ENCODE measurements at places on chromosomes 16 and 17. TPM values are rescaled to one million over a fixed set of nuclear protein-coding genes. Genes with fewer than 3 reads are reported as not detected.

DNA sequence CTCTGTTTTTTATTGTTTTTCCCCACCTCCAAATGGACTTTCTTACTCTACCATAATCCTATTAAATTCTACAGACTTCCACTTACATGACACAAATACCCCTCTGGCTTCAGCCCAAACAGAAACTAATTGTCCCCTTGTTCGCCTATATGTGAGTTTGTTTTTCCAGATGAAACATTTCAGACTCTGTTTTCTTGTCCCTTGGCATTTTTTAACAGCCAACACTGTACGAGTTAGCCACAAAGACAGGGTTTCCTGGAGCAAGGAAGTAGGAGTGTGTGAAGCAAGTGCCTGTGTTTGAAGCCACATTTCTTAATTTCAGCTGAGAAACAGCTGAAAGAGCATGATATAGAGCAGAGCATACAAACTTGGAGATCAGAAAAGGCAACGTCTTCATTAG lies 382.2 kb upstream of the CDH5 start:
- no peak for DNase-seq

DNA sequence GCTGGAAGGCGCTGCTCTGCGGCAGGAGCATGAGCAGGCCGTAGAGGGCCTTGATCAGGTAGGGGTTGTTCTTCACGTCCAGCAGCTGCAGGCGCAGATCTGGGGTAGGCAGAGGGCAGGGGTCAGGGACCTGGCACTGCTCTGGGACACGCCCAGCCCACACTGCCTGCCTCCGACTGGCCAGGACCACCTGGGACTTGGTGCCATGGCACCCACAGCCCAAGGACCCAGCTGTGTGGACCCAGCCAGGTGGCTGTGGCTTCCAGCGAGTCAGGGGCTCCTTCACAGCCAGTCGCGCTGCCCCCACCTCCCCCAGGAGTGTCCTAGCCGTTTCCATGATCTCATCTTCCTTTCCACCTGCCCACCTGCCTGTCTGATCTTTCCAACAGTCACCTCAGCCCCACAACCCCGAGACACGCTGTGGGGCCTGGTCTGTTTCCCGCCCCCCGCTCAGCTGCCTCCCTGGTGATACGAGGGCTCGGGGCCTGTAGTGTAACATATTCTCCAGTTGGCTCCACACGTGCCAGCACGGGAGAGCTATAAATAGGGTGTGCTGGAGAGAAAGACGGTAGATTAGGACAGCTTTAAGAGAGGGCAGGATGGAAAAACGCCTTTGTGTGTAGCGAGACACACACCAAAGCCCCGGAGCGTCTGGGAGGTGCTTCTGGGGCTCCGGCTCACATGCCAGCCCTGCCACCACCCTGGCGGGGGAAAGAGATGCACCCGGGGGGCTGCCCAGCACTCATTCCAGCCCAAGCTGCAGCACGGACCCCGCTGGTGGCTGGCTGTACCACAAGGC lies 7.2 kb upstream of the MTSS2 start:
- DNase-seq, result no peak

DNA sequence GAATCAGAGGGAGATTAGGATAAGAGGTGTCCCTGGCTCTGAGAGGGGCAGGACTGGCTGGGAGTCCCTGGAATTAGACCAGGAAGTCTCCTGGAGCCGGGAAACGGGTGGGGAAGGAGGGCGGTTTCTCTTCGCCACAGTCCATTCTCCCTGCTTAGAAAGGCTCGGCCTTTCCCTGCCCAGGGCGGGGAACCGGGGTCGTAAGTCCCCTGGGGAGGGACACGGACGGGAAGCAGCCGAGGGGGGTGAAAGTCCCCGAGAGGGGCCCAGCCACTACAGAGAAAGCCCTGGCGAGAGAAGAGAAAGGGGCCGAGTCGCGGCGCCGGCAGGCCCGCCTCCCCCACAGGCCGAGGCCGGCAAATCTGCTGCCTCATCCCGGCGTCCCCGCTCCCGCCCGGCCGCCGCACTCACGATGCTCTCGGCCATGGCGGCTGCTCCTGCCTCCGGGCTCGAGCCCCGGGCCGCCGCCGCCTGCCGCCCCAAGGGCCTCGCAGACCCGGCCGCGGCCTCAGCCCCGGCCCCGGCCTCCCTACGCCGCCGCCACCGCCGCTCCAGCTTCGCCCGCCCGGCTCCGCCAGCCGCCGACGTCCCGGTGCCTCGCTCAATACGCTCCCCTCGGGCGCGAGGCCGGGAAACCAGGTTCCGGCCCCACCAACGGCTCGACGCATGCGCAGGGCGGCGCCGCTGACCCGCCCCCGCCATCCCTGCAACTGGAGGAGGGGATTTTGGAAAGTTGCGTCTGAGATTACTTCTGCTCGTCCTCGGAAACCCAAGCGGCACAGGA lies at the start of the genes NPLOC4 and TSPAN10:
TSS of gene NPLOC4 (minus strand) at position 608 of the 784 bp plus-strand sequence. CDS start at position 426, 182 bp downstream.
TSS of gene TSPAN10 (plus strand) at position 692 of the 784 bp plus-strand sequence. CDS start 5,217 bp downstream, outside the sequence.
- DNase-seq, result peak; percentile 80

DNA sequence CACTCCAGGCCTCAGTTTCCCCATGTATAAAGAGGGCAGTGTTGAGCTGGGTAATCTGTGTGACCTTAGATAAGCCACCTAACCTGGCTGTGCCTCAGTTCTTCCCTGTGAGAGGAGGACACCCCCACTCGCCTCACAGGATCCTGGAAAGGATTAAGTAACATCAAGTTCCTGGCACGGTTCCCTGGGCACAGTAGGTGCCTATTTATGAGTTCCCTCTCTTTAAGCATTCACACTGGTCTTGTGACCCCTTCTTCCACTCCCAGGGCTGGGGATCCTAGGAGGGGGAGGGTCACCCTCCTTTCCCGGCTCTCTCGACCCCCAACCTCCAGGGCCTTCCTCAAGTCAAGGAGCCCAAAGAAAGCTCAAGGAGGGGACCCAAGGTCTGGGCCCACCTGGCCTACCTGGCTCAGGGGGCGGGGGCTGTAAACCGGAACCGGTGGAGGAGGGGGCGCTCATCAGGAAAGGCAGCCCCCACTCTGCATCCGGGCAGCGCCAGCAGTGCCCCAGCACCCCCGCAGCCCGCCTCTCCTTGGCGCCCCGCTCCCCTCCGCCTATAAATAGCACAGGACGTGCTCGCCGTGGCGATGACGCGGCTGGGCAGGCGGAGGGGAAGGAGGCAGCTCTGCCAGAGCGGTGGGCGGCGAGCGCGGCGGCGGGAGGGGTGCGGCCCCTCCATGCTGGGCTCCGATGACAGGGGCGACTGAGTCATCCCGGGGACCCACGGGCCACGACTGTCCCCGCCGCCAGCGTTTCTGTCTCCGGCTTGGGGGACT lies 9.4 kb downstream of the RPL19 start:
- DNase-seq, result no peak

DNA sequence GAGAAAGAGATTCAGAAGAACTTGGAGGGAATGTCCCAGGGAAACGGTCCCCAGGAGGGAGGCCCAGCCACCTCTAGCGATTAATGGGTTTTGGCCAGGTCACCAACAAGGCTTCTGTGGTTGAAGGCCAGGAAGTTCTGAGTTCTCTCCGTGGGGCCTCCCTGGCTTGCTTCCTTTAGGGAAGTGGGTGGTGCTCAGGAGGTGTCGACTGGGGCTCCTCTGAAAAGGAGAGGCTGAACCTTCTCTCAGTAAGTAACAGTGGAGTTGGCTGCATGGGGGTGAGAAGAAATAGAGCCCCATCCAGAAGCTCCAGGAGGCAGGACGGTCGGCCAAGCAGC lies 77.1 kb upstream of the GSE1 start:
- no peak for DNase-seq

DNA sequence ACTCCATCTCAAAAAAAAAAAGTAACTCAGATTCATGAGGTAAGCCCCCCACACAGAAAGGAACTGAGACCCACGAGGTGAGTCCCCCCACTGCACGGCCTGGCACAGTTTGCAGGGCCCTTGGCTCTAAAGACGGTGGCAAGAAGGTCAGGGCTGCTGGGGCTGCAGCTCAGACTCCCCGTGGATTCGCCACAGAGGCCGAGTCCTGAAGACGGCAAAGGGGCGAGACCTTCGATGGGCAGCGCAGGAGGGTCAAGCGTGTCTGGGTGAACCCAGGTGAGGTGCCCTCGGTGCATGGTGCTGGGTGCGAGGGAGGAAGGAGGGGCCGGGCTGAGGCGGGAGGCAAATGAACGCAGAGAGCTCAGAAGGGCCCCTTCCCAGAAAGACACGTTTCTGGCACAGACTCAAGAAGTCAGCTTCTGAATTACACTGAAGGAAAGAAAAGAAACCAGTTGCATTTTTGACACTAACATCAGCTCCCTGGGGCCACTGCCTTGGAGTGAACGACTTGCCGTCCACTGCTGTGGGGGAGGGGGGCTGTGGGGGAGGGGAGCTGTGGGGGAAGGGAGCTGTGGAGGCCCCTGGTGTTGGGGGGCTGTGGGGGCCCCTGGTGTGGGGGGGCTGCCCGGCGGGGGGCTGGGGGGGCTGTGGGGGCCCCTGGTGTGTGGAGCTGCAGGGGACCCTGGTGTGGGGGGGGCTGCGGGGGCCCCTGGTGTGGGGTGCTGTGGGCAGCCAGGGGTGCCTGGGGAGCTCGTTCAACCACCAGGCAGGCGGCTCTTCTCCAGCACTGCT lies 69.8 kb upstream of the METRNL start:
- no peak for DNase-seq

DNA sequence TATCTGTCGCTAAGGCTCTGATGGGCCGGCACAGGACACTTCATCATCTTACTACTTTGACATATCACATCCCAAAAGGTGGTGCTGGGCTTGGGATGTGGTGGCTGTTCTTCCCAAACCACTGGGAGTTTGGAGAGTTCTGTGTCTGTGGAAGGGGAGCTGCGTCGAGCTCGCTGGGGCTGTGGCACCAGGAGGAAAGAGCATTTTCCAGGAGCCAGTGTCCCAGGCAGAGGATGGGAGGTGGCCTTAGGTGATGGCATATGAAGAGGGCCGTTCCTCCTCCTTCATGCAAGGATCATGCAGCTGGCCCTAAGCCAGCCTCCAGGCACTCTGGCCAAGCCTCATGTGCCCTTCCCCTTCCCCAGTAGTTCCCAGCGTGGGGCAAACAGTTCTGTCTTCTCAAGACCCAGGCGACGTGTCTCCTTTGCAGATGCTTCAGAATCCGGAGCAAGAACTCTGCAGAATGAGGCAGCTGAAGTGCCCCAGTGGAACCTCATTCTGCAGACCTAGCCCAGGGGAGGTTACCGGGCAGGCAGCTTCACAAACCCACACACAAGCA lies 89.4 kb upstream of the TNRC6C start:
- no peak for DNase-seq

DNA sequence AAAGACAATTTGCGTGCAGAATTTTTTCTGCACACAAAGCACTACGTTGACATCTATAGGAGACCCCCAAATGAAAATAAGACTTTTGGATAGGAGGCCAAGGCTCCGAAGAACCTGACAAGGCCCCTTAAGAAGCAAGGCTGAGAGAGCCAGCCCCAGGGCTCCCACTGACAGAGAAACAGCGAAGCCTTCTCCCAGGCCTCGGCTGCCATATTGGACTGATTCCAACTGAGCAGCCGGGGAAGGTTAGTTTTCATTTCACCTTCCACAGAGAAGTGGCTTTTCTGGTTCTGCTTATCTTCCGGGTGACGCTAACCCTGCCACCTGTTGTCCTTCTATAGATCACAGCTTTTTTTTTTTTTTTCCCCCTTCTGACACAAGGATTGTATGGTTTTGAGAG lies 356.7 kb downstream of the SOX9 start:
- DNase-seq, result no peak

DNA sequence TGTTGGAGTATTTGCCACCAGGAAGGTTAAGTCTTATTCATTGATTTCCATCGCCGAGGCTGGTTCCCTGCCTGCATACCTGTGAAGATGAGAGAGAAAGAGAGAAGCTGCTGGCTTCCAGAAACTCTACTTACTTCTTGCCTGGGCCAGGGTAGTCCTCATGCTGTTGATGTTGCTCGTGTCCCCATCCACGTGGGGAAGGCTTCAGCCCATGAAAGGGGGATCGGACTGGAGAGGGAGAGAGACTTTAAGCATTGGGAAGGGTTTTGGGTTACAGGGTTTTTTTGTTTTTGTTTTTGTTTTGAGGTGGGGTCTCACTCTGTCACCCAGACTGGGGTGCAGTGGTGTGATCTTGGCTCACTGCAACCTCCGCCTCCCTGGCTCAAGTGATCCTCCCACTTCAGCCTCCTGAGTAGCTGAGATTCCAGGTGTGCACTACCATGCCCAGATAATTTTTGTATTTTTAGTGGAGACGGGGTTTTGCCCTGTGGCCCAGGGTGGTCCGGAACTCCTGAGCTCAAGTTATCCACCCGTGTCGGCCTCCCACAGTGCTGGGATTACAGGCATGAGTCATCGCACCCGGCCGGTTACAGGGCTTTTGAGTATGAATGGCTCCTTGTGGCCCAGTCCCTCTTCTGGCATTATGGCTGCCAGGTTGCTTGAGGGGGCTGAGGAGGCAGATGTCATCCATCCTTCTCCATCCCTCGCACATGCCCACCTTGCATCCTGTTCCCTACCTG lies 26.6 kb downstream of the ITGB3 start:
- DNase-seq, result no peak

GRCh38 chr17:37827905-37828650 lies 83.2 kb upstream of the HNF1B start:
- DNase-seq, result no peak

GRCh38 chr17:48755356-48755755 lies 26.8 kb upstream of the HOXB13 start:
- no peak for DNase-seq

DNA sequence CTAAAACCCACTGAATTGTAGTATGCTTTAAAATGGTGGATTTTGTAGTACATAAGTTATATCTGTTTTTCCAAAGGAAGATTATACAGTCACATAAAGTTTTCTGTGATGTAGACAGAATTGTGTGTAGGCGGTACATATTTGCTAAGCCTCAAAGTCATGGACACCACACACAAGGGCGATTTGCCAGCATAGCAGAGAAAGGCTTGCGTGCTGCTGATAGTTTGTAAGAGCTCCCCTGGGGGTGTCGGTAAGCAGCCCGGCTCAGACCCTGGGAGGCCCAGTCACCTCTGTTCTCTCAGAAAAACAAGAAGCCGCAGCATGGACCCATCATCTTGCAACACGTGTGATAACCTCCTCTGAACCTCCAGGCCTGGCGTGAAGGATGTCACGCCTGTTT lies 38.3 kb upstream of the AKTIP start:
- no peak for DNase-seq

DNA sequence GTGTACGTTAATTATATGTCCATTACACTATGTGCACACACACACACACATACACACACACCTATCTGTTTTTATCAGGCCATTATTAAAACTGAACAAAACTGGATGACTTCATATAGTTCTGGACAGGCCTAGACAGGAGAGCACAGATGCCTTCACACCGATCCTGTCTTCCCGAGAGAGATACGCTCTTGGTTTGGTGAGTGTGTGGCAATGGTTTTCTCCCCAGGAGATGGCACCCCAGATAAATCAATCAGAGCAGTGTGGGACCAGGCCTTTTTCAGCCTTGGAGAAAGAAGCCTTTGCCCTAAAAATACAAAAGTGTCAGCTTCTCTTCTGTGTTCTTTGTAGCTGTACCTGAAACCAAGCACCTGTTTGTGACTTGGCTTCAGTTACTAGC lies 83.7 kb downstream of the CPPED1 start:
- no peak for DNase-seq

- DNase-seq, result no peak
These were observed 11.6 kb downstream of the ST6GALNAC1 start for GRCh38 chr17:76631821-76632565.

GRCh38 chr17:57605675-57606105 lies 139.4 kb downstream of the CCDC182 start:
- DNase-seq, result no peak

- DNase-seq, result no peak
These were observed 247.1 kb upstream of the MON1B start for GRCh38 chr16:76943921-76944320.

CETP gene
- not detected for total RNA-seq

GLTPD2 gene
- total RNA-seq, result not detected

HS3ST3A1 gene
- 9.0 TPM for total RNA-seq

ODAD4 gene
- 0.46 TPM for total RNA-seq

KRTAP2-1 gene
- total RNA-seq, result not detected

TEX19 gene
- 0.20 TPM for total RNA-seq

SEPTIN12 gene
- total RNA-seq, result not detected

SEPHS2 gene
- 22.2 TPM for total RNA-seq

HBM gene
- not detected for total RNA-seq

TANC2 gene
- total RNA-seq, result 8.2 TPM

All from NCI-H460 (cell line).